ENCODE measurements at places on chromosomes 3 and 15.

DNA sequence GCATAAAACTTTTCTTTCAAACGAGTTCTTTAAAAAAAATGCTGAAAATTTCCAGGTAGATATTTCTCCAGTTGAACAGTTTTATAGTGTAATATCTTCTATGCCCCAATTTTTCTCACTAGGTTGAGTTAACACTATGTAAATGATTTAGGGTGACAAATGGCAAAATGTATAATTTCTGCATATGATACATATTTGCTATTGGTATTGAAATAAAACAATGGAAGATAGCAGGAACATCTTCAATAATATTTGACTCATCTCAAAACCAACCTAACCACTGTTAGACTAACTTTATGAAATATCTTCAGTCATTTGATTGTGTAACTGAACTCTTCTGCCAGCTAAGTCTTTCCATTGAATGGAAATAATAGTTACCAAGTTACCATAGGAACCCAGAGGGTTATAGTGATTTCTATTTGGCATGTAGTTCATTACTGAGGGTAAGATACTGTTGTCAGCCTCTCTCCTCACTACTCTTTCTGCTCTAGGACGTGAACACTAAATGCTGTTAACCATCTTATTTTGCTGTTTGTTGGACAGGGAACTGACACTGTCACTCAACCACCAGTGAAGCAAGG is 824.7 kb upstream of the NECTIN3 start:
- no peak for DNase-seq

DNA sequence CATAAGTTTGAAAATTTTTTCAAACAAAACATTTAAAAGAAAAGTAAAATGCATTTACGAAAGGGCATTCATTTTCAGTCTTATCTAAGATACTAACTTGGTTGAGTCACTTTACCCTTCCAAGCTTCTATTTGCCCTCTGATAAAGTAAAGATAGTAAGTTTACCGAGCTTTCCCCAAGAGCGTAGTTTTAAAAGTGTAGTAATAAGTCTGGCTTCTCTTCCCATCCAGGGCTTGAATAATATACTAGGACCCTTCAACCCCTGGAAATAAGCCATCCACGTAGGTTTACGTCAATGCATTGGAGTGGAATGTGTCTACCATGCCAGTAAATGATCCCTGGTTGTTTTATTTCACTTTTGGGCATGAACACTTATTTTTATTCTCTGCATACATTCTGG is 608.3 kb downstream of the NTRK3 start:
- no peak for DNase-seq

DNA sequence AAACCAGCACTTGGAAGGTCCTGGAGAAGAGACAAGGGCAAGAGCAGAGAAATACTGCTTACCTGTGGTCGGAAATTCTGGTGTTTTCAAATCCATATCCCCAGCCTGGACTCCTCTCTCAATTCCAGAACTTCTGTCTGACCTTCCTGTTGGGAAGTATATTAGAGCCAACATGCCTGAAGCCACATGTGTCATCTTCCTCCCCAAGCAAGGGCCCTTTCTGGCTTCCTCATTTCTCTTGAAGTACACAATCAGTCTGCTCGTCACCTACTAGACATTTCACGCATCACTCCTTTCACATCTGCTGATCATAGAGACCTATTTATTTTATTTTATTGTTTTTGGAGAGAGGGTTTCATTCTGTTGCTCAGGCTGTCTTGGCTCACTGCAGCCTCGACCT is 8.4 kb downstream of the PARP14 start:
- no peak for DNase-seq

- no peak for DNase-seq
Measured at GRCh38 chr3:155015776-155016436, 64.2 kb upstream of the MME start.

DNA sequence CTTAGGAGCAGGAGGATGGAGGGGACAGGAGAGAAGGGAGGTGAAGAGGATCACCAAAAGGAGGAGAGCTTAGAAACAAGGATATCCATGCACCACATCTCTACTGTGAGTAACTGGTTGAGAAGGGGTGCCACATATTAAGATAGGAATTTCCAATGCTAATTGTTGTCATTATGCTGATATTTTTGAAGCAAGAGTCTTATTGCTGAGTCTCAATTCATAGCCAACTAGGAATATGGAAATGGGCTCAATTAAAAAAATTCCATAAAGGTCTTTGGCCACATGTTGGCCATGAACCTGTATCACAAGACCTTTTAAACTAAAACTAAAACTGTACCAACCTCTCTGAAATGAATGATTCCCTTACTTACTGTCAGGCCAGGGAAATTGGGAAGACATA is 642.6 kb downstream of the MAGI1 start:
- DNase-seq = no peak

DNA sequence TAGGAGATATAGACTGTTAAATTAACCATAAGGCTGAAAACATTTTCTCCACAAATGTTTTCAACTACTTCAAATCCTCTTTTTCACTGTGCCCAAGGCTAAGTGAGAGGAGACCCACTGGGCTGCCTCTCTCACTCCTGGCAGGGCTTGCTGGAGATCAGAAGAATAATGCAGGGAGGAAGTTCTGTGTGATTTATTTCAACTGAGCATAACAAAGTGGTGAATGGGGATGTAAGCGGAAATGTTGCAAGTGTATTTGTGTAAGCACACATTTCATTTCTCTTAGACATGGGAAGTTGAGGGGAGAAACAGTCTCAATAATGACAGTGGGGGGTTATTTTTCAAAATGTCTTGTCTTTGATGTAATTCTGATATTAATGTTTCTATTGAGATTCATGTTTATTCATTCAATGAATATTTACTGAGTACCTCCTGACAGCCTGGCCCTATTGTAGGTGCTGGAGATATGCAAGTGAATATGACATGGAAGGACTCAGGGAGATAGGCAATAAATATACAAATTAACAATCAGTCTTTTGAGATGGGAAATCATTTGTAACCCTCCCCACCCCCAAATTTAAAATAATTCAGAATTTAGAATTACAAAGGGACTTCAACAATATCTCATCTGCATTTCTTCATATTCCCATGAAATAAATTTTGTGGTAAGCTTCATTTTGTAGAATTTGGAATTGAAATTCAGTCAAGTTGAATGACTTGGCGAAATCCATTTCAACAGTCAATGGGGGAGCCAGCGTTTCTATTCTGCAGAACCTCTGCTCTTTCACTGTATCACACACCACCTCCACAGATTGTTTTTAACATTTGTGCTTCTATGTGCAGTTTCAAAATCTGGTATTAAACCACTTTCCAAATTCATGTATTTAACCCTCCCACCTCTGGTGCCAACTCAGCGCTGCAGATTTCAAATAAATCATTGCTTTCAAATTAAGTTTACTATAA is 247.2 kb downstream of the SLC9A9 start:
- no peak for DNase-seq

GRCh38 chr3:39140341-39140971 is 12.9 kb downstream of the CSRNP1 start:
- DNase-seq = peak; percentile 51

- DNase-seq = peak; percentile 68
Measured at GRCh38 chr3:111541911-111542483, at the start of gene CD96. CD96 (plus strand) TSS chr3:111542197; CDS start chr3:111542249, 52 bp downstream.

GRCh38 chr3:121619691-121620090 is 26.5 kb downstream of the FBXO40 start:
- no peak for DNase-seq

- peak; percentile 33 for DNase-seq
Measured at GRCh38 chr3:126542340-126543241, 16.1 kb downstream of the C3orf22 start.

GRCh38 chr15:40340740-40341400 is at the start of gene CCDC9B:
CCDC9B (minus strand) TSS chr15:40340939; CDS start chr15:40340819, 120 bp downstream.
- no peak for DNase-seq

DNA sequence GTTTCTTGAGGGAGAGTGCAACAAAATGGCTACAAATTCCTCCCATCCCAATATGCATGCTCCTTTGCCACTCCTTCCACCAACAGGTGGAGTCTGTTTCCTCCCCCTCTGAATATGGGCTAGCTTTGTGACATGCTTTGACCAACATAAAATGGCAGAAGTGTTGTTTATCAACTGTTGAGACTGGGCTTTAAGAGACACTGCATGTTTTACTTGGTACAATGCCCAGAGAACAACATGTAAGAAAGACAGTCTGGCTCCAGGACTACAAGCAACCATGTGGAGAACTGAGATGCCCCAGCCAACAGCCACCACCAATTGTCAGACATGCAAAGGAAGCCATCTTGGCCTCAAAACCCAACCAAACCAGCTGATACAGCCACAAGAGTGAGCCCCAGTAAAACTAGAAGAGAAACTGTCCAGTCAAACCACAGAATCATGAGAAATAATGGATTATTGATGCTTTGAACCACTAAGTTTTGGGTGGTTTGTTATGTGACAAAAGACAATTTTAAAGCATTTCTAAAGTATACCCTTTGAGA is 40.5 kb downstream of the NUDT16 start:
- no peak for DNase-seq

- DNase-seq = no peak
Measured at GRCh38 chr3:8869613-8870012, 93.7 kb downstream of the RAD18 start.

DNA sequence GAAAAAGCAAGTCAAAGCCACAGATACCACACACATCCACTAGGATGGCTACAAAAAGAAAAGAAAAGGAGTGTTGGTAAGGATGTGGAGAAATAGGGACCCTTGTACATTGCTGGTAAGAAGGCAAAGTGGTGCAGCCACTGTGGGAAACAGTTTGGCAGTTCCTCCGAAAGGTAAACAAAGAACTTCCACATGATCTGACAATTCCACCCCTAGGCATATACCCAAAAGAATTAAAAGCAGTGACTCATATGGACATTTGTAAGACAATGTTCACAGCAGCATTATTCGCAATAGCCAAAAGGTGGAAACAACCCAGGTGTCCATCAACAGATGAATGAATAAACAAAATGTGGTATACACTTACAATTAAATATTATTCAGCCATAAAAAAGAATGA is 22.2 kb upstream of the GMPPB start:
- peak; percentile 15 for DNase-seq

DNA sequence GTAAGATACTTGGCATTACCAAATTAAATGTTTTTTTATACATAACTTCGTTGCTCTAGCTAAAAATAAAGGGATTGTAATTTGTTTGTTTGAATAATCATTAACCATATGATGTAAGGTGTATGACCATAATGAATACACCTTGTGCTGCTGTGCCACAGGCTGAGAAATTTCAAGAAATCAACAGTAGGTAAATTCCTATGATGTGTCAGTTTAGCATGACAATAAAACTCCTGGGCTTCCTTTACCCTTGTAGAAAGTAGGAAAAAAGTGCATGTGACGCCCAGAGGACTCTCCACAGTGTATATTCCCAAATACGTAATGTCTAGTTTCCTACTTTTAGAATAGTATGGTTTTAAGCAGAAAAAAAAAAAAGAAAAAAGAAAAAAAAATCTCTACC is 208.1 kb downstream of the SATB1 start:
- DNase-seq = no peak

DNA sequence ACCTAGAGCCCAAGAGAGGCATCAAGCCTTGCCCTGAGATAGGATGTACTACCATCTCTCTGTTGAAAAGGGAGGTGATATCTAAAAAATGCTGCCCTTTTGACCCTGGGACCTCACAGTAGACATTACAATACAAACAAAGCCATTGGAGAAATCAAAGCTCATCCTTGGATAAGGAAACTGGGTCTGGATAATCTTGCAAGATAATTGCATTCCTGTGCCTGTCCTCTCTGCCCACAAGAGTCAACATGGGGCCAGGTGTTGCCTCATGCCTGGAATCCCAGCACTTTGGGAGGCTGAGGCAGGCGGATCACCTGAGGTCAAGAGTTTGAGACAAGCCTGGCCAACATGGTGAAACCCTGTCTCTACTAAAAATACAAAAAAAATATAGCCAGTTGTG is 57.3 kb upstream of the DLG1 start:
- DNase-seq = no peak

GRCh38 chr15:78730955-78731354 is 80.3 kb downstream of the ADAMTS7 start:
- DNase-seq = no peak

GRCh38 chr3:110099711-110100110 is 762.4 kb upstream of the DPPA4 start:
- no peak for DNase-seq

GRCh38 chr3:188397766-188398705 is 244.1 kb downstream of the LPP start:
- DNase-seq = no peak
